ENCODE measurements at places on chromosomes 16 and 17.

- no peak for DNase-seq
These were observed at the start of gene ASIC2 for GRCh38 chr17:33292981-33293867. Gene ASIC2 (minus strand): TSS chr17:33293295.

GRCh38 chr17:39219647-39220154 lies 6.0 kb downstream of the STAC2 start:
- no peak for DNase-seq

- no peak for DNase-seq
These were observed 17.0 kb downstream of the DUSP14 start for GRCh38 chr17:37506678-37507077.

GRCh38 chr17:20092261-20092867 lies 83.2 kb downstream of the SPECC1 start:
- no peak for DNase-seq

DNA sequence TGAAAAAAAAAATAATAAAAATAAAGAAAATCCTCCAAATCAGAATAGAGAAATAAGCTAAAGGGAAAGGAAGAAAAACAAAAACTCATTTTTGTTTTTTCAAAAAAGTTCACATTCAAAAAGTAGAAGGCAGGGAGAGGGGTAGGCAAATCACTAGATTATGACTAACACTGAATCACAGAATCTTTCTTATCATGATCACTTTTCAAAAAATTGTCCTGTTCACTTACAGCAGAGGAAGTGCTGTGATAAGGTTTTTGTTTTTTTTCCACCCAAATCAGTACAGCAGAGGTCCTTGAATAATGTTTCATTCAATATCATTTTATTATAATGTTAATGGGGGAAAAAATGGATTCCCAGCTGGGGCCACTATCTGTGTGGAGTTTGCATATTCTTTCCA lies 106.4 kb downstream of the CA4 start:
- no peak for DNase-seq

GRCh38 chr17:75854101-75854748 lies 910 bp downstream of the WBP2 start:
- no peak for DNase-seq

GRCh38 chr17:76219670-76220383 lies 20.5 kb downstream of the RNF157 start:
- no peak for DNase-seq

DNA sequence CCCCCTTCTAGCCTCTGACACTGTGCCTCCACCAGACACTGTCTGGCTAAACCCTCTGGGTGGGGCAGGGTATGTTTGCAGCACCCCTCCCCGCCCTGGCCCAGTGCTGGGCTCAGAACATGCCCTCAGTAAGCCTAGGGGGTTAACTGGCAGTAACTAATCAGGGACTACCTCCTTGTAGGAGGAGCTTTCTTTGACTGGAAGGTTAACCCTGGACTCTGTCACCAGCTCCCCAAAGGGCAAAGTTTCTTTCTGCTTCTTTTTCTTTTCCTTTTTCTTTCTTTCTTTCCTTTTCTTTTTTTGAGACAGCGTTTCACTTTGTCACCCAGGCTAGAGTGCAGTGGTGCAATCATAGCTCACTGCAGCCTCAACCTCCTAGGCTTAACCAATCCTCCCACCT lies 76.8 kb downstream of the PLXDC1 start:
- DNase-seq: no peak
